ENCODE measurements at places on chromosomes 5 and 9.
A peak's percentile ranks its signal among the peaks of the same experiment; 100 is the strongest.

DNA sequence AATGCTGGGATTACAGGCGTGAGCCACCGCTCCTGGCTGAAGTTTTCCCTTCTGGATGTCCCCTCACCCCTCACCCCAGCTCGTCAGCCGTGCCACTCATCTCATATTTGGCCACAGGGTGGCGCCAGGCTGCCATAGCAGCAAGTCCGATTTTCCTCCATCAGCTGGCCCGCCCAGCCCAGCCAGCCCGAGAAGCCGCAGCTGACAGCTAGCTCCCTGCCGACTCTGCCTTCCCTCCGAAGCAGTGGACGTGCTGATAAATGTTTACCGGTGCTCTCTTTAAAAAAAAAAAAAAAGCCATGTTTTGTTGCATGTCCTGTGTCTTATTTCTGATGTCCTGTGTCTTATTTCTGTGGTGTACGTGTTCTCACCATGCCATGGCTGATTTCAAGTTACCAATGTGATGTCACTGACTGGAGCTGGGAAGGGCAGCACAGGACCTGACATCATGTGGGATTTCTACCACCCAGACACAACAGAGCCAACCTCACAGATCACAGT lies 58.3 kb downstream of the PFDN1 start:
- peak; percentile 62 for DNase-seq

DNA sequence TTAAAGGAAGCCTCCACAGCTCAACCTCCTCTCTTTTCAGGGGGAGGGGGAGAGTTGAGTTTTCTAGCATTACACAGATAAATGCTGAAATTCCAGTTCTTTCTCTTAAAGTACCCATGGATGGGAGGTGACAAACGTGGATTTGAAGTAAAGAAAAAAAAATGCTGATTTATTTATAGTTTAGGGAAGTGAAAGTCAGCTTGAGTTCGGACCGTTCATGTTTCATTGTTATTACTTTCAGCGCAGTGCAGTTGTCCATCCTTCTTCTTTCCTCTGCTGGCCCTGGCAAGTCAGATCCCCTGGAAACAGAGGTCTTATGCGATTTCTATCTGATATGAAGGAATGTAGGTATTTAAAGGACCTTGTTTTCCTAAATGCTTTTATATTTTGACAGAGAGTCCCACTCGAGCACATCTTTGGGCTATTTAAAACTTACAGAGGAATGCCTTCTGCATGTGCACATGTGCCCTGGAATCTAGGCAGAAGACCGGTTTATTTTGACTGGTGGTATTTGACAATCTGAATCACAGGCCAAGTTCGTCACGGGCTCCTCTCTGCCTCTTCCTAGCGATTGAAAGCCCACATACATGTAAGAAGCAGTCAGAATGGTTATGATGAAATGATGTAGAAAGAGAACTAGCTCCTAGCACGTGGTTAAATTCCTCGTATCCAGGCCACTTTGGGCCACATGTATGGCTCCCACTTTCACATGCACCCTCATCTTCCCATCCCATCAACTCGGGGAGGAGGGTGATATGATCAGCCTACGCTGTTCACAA lies 385.2 kb upstream of the KLF4 start:
- DNase-seq, result no peak

DNA sequence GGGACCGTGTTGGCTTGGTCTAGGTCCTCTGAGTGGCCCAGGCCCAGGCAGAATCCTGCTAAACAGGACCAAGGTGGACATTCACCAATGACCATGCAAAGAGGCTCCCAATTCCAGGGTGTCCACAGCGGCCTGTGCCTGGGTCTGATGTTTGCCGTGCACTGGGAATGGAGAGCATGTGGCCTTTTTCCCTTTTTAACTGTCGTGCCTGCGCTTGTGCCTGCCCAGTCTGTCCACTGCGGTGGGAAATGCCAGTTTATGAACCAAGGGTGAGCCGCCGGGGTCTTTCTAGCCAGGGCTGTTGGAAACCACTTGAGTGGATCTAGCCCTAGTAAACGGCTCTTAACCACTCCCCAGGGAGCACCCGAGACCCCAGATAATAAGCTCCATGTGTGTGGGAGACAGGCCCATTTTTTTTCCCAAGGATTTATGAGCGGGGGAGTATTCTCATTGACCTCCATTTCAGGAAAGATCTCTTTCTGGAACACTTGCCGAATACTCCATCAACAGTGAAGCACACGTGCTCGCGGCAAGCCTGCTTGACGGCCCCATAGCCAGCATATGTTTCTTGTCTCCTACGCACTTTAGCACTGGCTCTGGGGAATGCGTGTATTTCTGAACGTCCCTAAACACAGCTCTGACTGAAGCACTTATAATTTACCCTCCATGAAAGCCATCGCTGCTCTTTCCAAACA lies 93.2 kb upstream of the PHYKPL start:
- DNase-seq, result no peak

DNA sequence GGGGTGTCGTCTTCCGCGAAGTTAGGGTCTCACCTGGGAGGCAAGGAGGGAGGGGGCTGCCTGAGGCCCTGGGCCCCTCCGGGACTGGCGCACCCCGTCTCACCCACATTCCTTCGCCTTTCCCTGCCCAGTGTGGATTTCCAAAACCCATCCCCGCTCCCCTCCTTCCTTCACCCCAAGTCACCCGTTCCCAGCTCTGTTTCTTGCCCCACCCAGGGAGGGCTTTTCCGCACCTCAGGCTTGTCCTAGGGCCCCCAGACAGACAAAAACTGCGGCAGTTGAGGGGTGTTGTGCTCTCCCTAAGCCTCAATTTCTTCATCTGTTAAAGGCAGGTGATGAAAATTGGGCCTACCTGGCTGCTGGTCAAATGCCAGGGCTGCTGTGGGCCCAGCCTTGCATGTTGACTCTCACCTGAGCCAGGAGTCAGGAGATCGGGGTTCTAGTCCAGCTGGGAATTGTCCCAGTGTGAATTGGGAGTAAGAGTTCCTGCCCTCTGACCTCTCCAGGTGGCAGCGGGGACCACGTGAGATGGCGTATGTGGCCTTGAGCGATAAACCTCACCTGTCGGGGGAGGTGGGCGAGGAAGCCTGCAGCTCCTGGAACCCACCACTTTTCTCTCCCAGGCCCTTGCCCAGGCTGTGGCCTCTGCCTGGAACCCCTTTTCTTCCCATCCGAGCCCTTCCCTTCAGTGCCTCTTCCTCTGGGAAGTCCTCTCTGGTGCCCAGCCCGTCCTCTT lies 143.4 kb upstream of the IER5L start:
- DNase-seq, result no peak

GRCh38 chr5:108788142-108788541 lies 40.4 kb downstream of the FER start:
- no peak for DNase-seq

DNA sequence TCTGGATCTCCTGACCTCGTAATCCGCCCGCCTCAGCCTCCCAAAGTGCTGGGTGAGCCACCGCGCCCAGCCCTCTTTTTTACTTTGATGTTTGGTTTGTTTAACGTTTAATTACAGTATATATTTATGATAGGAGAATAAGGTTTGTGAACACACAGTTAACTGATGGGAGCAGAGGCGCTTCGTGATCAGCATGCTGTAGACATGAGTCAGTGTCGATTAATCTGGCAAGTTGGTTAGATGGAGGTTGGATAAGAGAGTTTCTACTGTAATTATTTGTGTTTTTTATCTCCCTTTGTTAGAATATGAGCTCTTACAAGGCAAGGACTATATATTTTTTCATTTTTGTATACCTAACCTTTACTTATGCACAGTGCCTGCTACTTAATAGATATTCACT lies 14.3 kb downstream of the ATG10 start:
- DNase-seq, result no peak

DNA sequence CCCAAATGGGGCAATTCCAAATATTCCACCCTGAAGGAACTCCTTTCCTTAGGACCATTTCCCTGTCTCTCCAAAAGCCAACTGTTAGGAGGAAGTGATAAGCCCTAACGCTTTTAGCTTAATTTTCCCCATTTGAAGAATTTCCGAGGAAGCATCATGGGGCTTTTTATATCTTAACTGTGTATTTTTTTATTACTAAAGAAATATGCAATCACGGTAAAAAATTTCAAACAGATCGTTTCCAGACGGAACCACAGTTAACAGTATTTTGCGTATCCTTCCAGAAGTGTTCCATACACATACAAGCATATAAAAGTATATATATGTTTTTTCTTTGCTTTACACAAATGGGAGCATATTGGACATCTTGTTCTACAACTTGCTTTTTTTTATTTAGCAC lies 133.8 kb downstream of the FGF1 start:
- DNase-seq, result no peak

- DNase-seq, result no peak
Observed at GRCh38 chr9:111621895-111622480, 9.1 kb upstream of the DNAJC25 start.

DNA sequence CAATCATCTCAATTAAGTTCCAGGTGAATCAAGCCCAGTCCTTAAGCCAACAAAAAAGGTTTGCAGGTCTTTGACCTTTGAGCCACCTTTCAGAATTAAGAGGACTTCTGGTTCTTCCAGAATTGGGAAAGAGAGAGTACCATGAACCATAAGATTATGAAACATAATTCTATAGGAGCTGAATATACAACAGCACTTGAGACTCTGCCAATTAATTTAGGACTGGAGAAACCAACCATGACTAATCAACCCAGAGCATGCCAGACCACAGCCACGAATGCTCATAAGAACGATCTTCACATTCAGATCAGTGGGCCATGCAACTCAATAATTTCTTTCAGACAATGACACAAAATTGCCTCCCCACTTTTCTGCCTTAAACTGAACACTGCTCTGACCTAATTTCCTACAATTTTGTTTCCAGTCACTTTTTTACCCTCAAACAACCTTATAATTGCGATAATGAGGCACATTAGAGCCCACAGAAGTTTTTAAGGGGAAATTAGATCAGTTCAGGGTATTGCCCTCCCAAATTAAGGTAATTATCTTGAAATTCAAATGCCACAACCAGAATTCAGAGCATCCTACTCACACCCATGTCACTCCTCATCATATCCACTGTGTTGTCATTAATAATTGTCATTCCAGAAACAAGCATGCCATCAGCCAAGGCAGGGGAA lies 213.4 kb downstream of the ATPSCKMT start:
- DNase-seq, result no peak

DNA sequence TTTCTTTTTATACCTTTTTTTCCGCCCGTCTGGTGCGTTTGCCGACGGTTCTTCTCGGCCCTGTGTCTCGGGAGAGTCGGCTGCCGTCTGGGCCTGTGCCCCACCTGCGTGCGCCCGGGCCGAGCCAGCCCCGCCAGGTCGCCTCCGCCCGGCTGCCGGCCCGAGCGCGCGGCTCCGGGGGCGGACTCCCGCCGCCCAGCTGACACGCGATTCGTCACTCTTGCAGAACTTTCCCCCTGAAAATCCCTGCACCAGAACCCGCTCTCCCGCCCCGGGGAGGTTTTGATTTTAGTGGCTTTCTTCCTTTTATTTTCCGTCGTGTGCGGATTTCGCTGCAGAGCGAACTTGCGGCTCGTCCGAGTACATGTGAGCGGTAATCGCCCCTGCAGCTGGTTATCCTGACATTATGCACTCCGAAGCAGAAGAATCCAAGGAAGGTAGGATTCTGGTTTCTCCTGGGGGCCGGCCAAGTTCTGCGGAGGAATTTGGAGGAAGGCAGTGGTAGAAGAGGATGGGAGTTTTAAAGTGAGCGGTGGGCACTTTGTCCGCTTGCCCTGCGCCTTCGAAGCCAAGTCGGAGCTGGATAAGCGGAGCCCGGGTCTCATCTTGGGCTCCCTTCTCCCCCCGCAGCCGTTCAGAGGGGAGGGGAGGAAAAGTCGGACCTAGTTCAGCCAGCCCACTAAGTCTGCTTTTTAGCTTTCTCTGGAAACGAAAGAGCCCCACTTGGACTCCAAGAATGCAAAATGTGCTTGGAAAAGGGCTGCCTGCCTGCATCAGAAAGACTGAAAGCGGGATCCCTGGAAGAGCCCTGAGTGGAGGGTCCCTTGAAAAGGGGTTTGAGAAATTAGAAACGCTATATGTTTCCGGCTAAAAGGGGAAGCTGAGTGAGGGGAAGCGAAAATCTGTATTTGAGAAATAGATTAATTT lies at the start of gene TNFAIP8:
TSS of gene TNFAIP8 (plus strand) at position 335 of the 927 bp plus-strand sequence. CDS start at position 407, 72 bp downstream.
- DNase-seq, result no peak

GRCh38 chr5:40911266-40911665 lies 2.0 kb downstream of the C7 start:
- DNase-seq, result no peak

DNA sequence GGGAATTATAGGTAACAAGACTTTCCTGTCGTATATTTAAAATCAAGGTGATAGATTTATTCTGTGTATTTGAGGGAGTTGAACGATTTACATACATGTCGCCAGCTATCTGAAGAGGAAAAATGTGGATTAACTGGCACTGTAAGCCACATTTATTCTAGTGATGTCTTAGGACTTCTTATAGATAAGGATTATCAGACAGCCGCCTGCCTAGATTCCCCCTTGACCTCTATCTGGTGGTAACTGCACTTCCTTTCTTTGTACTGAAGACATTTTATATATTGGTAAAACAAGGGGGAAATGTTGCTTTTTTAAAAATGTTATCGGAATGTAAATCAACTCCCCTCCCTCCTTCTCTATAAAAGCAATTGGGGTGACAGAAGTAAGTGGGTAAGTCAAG lies 39.3 kb upstream of the F2RL2 start:
- no peak for DNase-seq

GRCh38 chr5:172940268-172941066 lies 18.8 kb upstream of the RPL26L1 start:
- no peak for DNase-seq

DNA sequence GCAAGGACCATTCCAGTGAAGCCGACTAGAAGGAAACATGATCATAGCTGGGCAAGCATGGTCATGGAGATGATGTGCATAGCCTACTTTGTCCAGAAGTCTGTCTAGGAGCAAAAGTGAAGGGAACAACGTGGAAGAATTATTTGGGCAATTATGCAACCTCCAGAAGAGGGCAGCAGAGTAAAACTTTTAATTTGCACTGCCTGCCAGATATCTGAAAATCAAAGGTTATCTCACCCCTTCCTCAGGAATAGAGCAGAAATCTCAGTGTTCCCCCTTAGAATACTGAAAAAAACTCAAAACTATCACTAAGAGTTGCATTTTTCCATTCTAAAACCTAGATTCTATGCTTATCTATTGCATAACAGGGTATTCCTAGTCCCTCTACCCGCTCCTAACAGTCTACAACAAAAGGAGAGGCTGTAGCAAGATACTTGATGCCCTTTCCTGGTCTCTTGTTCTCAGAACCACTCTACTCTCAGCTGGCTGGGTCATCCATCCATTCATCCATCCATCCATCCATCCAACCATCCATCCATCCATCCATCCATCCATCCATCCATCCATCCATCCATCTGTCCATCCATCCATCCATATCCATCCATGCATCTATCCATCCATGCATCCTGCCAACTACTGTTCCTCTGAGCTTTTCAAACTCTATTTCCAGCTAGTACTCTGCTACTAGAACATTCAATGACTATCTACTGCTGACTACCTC lies 8.4 kb upstream of the SETD9 start:
- peak; percentile 6 for DNase-seq

GRCh38 chr5:56696900-56697299 lies 118.4 kb upstream of the MAP3K1 start:
- DNase-seq, result no peak

DNA sequence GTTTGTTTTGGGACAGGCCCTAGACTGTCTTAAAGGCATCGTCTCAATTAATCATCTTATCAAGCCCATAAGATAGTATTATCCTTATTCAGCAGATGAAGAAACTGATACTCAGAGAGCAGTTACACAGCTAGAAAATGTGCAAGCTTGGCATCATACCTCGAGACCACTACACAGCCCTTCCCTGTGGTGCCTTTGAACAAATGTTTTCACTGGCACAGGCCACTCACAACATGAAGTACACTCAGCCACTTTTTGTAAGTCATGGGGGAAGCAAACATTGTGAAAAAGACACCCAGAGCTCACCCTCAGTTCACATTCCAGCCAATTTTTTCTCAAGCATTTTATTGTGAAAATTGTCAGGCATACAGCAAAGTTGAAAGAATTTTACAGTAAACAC lies 122.5 kb downstream of the WDR41 start:
- DNase-seq, result no peak
